ENCODE measurements at places on chromosomes 6 and 20.
A peak's percentile ranks its signal among the peaks of the same experiment; 100 is the strongest.

DNA sequence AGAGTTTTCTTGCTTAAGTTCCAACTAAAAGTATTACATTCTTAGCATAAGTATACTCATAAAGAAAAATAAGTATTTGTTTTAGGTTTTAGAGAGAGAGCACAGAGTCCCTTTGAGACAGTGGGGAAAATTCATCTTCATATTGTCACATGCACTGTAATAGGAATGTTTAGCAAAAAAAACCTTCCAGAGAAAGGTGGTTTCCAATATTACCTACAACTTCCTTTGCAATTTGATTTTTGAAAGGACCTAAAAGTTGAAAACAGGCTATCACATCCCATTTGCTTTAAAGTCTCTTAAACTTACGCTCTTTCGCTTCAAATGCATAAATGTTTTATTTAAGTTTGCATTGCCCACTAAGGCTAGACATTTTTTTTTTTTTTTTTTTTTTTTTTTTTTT, 86.4 kb downstream of the OPRM1 start:
- no peak for DNase-seq

DNA sequence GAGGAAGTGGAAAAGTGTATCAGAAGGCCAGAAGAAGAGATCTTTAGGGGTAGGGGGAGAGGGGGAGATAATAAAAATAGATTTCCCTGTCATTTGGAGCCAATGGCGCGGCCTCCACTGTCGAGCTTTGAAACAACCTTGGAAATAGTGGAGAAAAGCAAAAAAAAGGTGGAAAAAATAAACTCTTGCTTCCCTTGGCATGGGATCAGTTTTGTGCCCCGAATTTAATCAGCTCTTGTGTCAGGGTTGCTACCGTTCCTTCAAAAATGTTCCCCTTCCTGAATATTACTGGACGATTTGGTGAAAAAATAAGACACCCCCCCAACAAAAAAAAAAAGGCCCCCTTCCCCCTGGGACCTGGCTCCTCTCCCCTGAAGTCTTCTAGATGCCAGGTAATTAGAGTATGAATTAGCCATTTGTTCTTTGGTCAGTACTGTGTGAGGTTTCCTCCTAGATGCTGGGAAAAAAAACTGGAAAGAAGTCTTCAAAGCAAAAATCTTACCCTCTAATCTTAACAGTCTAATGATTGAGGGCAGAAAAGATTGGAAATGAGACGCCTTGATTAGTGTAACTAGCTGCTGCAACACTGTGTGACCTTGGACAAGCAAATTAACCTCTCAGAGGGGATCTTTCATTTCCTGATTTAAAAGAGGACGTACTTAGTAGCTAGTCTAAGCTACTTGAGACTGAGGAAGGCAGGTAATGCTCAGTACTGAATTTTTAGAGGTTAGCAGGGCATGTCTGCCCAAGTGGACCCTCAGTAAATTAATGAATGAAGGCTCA, 872 bp upstream of the RBM39 start:
- DNase-seq: no peak

GRCh38 chr6:99613409-99613704, 6.7 kb downstream of the PRDM13 start:
- DNase-seq: peak; percentile 34

GRCh38 chr6:13053006-13053461, 275.3 kb downstream of the TBC1D7 start:
- DNase-seq: no peak

DNA sequence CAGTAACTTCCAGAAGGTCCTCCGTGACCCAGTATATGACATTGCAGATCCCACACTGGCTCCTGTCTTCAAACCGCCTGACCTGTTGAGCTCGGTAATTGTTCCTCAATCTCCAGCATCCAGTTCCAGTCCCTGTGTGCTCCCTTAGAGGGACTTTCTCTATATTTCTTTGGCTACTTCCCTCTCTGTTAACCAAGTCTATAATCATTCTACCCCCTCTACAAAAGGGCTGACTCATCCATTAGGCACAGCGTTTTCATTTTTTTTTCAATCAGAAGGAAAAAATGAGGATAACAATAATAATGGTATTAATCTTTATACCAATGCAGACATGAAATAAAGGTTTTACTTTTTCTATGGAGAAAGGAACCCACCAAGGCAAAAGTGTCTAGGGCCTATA, 69.3 kb downstream of the FAM229B start:
- no peak for DNase-seq

GRCh38 chr20:39474879-39475278, 512.7 kb downstream of the DHX35 start:
- no peak for DNase-seq

GRCh38 chr6:46743425-46744158, 3.1 kb upstream of the ANKRD66 start:
- no peak for DNase-seq

- no peak for DNase-seq
Observed at GRCh38 chr6:20918868-20919267, 384.6 kb downstream of the CDKAL1 start.
